ENCODE measurements at places on chromosomes 11 and 22. TPM values are rescaled to one million over a fixed set of nuclear protein-coding genes. Genes with fewer than 3 reads are reported as not detected.

The TNNT3 gene
- 0.43 TPM for polyA plus RNA-seq

The KBTBD3 gene
- polyA plus RNA-seq = 11.1 TPM

The NUDT22 gene
- polyA plus RNA-seq = 43.6 TPM

The F2 gene
- not detected for polyA plus RNA-seq

The OR5A1 gene
- not detected for polyA plus RNA-seq

The SLCO2B1 gene
- polyA plus RNA-seq = not detected

The MYBPC3 gene
- polyA plus RNA-seq = not detected
